Hematopoietic multipotent progenitor cell treated with erythropoietin and hydrocortisone succinate and interleukin-3 and kit ligand, for 15 days (in vitro differentiated cells): ENCODE measurements at places on chromosomes 4 and X.

DNA sequence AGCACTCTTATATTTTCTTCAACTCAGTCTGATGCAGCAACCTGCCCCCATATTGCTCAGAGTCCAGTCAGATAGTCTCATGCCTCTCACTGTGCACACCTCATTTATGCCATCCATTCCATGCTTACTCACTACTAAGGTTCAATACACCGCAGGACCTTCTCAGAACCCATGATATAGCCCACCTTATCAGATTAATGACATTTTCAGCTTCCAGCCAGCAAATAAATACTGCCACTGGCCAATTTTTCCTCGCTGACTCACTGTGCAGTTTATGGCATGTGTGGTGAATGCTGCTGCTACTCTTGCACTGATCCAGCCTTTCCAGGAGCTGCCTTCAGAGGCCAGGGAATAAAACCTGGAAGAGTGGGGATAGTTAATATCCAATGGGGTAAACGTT lies 380.6 kb upstream of the SPOCK3 start:
- no peak for DNase-seq

GRCh38 chr4:9765091-9765490 lies 16.3 kb upstream of the DRD5 start:
- DNase-seq: no peak

DNA sequence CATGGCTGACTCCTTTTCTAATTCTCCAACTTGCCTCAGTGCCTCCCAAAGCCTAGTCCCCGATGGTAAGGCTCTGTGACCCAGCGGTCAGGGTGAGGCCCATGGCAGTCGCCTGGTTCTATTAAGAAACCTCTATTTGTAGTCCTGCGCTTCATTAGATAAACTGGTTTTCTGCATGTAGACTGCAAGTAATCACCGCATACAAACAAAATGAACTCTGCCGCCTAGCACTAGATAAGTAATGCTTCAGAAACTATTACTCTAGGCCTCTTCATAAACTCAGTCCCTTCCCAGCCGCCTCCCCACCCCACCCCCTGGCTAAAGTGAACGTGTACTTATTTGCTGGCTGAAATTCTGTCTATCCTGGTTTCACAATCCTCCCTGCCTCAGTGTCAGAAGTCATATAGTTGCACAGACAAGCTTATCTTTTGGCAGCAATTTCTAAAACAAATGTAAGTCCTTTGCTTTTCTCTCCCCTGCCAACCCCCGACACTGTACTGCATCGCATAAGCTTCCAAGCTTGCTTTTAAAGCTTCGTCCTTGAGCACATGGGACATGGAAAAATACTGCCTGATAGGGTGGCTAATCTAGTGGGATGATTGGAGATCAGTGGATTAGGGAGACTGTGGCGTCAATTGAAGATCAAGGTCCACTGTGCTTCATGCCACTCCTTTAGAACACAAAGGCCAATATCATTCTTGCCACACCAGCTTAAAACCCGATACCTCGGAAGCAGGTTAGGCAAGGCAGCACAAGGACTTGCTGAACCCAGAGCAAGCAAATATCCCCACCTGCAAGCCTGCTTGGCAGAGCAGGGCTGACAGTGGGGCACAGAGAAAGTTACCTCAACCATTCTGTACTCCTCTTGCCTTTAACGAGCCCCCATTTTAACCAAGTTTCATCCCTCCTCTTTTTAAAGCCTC lies 125.8 kb downstream of the IRF2 start:
- DNase-seq: no peak

- DNase-seq: no peak
These were observed 12.5 kb upstream of the FAM13A start for GRCh38 chr4:89069481-89069880.

- DNase-seq: peak; percentile 11
These were observed at the start of gene PDGFC for GRCh38 chr4:156971676-156972378. Gene PDGFC (minus strand): TSS chr4:156971799. CDS start chr4:156970903, 896 bp downstream.

- DNase-seq: no peak
These were observed 1012.1 kb upstream of the SLIT2 start for GRCh38 chr4:19239565-19239964.

DNA sequence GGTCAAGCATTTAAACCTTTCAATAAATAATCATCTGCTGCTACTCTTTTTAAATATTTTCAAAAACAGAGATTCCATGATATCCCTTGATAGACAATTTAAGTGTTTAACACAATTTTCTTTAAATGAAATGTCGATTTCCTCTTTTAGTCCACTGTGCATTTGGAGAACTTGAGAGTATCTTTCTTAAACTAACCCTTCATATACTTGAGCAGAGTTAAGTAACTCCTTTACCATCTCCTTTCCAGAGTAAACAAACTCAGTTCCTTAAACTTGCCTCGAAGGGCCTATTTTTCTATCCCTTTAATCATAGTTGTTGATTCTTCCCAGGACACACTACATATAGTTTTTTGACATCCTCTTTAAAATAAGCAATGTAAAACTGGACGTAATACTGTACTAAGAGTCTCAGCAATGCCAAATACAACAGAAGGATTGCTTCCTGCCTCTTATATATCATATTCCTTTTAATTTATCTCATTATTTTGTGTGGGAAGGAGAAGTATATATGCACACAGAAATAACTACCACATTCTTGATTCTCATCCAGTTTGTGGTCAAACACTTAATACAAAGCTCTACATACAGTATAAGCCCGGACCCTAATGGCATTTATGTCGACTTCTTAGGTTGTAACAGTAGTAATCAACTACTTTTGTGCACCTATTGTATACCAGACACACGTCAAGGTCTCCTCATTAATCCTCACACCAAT lies 22.8 kb downstream of the RAB28 start:
- no peak for DNase-seq

- no peak for DNase-seq
These were observed 149.9 kb downstream of the FGF16 start for GRCh38 chrX:77597090-77597489.

- no peak for DNase-seq
These were observed 43.5 kb downstream of the DDIT4L start for GRCh38 chr4:100146756-100147155.

GRCh38 chrX:104084534-104085277 lies 8.7 kb upstream of the TMSB15C start:
- no peak for DNase-seq

DNA sequence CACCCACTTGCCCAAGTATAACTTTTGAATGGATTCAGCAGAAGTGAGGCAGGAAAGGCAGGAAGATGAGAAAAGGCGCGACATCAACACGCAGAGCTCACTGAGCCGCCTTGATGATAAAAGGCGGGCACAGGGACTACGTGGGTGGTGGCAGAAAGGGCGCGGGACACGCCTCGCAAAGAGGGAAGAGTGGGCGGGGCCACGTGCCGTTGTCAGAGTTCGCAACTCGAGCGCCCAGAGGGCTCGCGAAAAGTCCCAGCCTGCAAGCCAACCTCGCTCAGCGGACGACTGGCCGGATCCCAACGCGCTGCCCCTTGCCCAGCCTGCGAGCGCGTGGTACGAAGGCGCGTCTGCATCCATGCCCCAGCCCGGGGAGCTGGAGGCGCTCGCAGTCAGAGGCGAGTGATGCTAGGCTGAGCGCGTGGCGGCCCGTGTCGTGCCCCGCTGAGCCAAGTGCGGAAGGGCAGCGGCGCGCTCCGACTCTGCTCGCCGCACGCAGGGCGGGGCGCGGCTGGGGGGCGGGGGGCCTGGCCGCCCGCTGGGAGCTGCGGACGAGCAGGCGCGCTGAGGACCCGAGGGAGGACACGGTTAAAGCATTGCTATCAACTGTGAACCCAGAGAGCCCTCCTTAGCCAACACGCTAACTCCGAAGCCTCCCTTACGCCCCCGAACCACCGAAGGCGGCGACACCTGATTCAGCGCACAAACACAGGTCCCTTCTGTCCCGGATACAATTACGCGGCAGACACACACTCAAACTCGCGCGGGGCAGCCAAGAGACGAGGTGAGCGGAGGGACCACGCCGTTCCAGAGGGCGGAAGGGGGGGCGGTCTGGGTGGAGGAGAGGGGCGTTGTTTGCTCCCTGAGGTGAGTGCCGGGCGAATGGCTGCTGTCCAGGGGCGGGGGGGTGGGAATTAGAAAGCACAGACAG lies at the start of gene UGT8:
Gene UGT8, plus strand, starts transcription at position 617 of the 931 bp plus-strand sequence. CDS start 24,074 bp downstream, outside the sequence.
- DNase-seq: no peak

- no peak for DNase-seq
These were observed 705 bp downstream of the RPS6KA3 start for GRCh38 chrX:20265726-20266681.

- no peak for DNase-seq
These were observed 8.4 kb upstream of the SORBS2 start for GRCh38 chr4:185820146-185821028.

DNA sequence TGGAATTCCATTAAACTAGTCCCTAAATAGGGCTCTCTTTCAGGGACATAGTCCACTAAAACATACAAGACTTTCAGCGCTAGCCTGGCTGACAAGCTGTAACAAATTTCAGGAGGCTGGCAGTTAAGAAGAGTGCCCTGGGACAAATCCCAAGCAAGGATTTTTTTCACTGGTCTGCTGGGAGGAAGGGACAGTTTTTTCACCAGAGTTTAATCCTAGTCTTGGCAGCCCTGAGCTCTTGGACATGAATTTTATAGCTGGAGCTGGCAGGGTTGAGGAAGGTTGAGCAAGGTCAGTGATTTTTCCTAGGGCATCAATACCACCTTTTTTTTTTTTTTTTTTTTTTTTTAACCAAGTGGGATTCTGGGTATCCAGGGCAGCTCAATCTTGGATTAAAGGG lies 184.4 kb downstream of the SH2D1A start:
- DNase-seq: no peak

DNA sequence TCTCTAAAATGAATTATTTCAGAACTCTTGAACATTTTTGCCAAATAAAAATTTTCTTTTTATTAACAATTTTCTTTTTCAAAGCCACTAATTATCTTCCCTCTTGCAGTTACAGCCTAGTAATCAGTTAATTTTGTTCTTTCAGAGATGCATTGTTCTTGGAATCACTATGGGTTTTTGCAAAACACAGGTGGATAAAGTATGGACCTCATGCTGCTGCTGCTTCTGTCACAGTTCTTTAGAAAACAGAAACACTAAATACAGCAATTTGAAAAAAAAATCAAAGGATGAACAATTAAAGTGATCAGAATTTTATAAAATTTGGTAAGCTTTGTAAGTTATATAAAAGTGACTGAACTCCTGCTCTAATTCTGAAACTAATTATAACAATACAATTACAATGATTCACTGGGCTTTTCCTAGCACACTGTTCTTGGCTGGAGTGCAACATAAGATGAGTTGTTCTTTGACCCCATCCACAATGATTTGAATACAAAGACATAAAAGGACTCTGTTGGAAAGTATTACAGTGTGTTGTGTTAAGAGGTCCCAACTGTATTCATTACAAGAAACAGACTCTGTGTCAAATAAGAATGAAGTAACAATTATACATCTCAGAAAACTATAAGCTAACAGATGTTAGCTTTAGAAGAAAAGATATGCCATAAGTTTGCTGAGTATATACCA lies 59.4 kb upstream of the GK2 start:
- DNase-seq: no peak

DNA sequence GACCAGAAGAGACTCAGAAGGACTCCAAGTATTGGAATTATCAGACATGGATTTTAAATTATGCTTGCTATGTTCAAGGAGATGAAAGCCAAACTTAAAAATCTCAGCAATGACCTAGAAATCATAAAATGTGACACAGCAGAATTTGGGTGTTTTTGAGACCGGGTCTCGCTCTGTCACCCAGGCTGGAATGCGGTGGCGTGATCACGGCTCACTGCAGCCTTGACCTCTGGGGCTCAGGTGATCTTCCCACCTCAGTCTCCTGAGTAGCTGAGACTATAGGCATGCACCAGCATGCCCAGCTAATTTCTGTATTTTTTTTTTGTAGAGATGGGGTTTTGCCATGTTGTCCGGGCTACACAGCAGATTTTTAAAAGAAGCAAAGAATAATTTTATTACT lies 12.7 kb downstream of the TAB3 start:
- DNase-seq: no peak

GRCh38 chrX:69307756-69308155 lies 142.5 kb upstream of the PJA1 start:
- DNase-seq: no peak
